Fibroblast of skin of scalp (primary cell): ENCODE measurements at places on chromosomes 4 and X.
A peak's percentile ranks its signal among the peaks of the same experiment; 100 is the strongest.

DNA sequence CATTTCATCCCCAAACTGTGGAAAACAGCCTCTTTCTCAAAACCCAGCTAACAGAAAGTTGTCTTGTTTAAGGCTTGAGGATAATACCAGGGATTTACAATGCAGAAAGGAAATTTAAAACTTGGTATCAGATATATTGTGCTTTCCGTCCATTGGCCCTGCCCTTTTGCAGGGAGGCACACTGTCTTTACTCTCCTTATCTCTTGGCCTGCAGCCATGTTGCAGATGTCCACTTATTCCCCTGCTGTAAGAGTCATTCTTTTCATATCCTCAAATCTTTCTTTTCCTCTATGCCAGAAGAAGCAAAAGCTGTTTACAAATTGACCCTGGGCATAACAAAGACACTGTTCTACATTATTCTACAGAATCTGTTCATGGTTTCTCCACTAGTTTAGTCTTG lies 75.6 kb upstream of the DYNLT3 start:
- DNase-seq, result no peak

DNA sequence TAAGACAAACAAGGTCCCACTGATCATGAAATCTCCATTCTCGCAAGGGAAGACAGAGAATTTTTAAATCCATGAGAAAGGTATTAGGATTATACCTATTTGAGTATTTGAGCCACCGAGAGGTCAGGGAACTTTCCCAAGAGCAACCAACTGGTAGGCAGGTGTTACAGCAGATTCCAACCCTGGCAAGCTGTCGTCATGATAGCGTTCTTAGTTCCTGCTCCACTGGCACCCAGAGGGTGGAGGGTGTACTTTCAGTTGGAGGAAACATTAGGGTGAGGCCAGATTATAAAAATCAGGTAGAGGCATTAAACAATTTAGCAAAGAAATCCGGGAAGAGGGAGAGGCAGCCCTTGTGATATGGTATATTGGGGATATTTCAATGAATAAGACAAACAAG lies 23.3 kb downstream of the COQ2 start:
- DNase-seq, result no peak

GRCh38 chrX:155211208-155211607 lies 5.1 kb upstream of the VBP1 start:
- no peak for DNase-seq

DNA sequence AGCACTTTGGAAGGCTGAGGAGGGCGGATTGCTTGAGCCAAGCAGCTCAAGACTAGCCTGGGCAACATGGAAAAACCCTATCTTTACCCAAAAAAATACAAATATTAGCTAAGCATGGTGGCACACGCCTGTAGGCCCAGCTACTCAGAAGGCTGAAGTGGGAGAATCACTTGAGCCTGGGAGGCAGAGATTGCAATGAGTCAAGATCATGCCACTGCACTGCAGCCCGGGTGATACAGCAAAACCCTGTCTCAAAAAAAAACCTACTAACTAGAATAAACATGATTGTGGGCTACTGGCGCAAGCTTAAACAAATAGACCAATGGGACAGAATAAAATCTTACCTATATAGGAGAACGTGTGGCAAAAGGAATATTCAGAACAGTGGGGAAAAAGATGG lies 7.3 kb downstream of the CDKL2 start:
- DNase-seq, result no peak

DNA sequence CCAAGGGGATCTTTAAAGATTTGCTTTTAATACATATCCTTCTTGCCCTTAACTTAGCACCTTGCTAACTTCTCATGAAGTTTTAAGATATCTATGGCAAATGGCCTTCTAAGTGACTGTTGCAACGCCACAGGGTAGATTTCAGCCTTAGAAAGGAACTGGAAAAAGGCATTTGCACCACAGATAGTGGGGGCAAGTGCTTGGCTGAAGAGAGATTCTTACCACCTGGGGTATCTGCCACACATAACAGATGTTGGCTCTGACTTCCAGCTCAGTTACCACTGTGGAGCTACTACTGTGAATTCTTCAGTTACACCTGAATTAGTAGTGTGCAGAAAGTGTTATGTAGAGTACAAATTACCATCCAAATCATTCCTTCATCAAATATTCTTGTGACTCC lies 302.6 kb downstream of the PPP3CA start:
- no peak for DNase-seq

- peak; percentile 9 for DNase-seq
Observed at GRCh38 chrX:107619885-107620322, 8.4 kb upstream of the PRPS1 start.

- peak; percentile 43 for DNase-seq
Observed at GRCh38 chrX:13750204-13750603, 15.7 kb downstream of the OFD1 start.

DNA sequence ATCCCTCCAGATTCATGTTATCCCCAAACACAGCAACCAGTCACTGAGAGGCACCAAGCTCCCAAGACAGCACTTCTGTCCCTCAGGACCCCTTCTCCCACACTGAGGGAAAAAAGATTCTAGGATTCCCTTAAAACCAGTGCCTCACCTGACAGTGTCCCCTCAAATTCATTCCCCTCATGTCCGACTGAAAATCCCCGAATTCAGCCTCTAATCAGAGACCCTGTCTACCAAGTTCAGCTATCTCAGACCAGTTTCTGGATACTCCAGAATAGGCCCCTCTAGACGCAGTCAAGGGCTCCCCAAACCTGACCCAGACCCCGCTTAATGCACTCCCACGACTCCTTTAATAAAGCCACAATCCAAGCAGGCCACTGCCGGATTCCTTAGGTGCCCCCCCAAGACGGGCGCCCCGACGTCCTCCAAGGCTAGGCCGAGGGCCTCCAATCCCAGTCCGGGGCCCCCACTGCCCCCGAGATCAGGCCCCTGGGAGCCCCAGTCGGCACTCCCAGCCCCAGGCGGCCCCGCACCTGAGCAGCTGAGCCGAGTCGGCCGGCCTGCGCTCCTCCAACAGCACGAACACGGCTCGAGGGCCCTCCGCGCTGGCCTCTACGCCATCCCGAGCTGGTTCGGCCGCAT lies 457 bp downstream of the TFE3 start:
- no peak for DNase-seq

DNA sequence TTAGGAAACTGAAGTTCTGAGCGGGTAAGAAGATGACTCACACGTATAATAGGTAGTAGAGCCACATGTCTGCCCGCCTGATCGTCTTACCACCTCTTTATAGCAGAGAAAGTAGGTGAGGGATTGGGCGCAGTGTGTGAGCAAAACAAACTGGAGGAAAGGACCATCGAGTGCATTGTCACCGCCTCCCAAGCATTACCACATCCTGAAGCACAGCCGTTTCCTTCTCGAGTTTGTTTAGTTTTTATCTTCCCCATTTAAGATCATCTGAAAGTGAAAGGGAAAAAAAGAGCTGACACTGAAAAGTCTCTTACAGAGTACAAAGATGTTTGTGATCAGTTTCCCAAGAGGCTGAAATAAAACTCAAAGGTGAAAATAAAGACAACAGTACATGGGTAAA lies 14.8 kb downstream of the PDK3 start:
- DNase-seq, result no peak

DNA sequence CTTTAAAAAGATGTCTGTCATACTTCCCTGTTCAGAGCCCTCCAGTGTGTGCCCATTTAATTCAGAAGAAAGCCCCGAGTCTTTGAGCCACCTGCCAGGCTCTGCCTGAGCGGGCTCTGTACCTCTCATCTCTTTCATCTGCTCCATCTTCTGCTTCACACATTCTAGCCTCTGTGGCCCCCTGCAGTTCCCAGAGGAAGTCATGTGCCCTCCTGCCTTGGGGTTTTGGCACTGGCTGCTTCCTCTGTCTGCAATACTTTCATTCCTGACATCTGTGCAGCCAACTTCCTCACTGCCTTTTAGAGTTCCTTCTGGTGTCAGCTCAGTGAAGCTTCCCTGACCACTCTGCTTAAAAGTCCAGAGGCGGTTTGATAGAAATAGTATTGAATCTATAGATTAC lies 6.2 kb upstream of the STK32B start:
- DNase-seq, result peak; percentile 51

DNA sequence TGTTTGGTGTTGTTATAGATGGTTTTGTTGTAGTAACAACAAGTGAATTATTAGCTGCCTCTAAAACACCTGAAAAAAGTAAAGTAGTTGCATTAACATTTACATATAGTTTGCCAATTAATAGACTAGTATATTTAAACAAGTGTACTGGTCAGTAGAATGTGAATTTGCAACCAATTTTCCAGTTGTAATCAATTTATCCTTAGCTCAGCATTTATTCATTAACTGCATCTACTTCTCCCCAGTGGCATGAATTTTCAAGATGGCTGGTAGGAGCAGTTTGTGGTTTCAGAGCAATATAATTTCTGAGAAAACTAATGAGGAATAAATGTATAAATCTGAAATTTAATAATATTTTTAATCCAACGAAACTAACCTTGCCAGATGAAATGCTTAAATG lies 37.9 kb downstream of the EMCN start:
- DNase-seq, result no peak
